ENCODE measurements at places on chromosomes 7 and 10.

- DNase-seq, result no peak
Observed at GRCh38 chr10:30248728-30249127, 100.3 kb downstream of the MTPAP start.

- DNase-seq, result peak; percentile 25
Observed at GRCh38 chr10:32795598-32796183, 162.3 kb downstream of the ITGB1 start.

DNA sequence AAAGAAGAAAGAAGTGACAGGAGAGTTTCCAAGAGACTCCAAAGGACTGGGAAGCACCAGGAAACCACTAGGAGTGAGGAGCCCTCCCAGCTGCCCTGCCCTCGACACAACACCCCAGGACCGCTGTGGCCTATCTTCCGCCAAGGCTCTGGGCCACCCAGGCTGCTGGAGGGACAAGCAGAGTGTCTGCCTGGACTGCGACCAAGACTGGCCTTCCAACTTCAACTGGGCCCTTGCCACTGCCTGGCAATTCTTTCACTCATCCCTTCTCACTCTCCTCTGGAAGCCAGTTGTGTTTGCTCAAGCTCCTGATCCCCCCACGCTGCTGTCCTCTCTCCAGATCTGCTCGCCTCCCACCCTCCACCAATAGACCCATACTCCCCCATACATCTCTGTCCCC lies 10.2 kb downstream of the KIAA1549 start:
- DNase-seq, result no peak

DNA sequence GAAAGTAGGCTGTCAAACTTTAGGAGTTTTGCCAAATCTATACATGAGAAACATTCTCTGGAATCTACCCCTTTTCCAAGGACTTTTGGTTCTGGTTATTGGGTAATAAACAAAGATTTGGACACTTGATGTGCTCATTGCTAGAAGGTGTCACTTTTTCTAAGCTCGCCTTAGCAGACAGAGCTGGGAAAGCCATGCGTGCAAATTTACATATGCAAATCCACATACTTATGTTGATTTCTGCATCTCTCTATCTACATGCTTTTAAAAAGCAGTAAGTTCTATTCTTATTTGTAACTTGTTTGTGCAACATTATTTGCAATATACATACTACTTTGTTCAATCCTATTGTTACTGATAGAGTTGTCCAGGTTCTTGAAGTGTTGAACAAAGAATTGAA lies 22.5 kb upstream of the GIMAP6 start:
- DNase-seq, result no peak

DNA sequence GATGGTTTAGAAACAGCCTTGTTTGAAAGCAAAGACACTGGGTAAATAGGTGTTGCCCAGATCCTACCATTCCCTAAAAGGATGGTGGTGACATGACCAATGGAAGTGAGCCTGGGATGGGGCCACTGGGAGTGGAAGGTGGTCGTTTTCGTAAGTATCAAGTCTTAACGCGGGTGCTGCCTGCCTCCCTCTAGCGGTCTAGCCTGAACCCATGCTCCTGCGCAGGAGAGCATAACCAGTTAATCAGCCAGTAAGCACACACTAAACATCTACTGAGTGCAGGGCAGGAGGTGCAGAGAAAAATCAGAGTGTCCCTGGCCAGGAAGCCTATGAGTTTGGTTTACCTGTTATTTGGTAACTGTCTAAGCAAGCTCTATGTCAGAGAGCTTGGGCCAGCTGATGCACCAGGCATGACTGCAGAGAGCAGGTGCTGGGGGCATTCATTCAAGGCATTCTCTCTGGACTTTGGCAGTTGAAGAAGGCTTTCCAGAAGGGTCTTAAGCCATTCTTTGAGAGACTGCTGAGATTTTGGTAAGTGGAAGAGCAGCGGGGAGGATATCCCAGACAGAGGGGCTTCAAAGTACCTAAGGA lies 930 bp downstream of the GARIN1A start:
- DNase-seq, result no peak

DNA sequence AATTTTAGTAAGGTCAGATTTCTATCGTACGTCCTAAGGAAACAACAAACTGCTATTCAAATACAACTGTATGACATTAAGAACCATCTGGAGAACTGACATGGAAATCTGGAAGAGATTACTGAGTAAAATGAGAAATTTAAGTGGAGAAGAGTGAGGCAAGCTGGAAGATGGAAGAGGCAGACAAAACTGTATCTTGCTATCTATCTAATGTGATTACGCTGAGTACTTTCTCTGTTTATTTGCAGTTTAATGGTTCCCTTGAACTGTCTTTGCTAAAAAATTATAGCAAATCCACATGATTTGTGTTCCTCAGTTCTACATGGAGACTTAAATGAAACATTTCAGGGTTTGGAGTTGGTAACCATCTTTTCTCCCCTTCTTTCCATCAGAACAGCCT lies 927.1 kb upstream of the MBL2 start:
- DNase-seq, result no peak

DNA sequence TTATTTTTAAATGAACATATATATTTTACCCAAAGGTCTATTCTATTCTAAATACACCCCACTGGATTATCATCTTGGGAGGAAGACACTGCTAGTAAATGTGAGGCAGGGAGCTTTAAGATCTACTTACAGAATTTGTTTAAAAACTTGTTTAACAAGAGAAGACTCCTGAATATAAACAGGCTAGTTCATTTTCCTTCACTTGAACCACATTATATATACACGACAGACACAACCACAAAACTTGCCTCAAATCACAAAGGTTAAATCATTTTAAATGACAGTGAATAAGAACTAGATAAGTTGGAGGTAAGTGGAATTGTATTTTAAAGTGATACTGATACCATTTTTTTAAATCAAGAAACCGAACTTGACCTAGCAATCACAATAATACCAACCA lies 109.2 kb downstream of the ATE1 start:
- no peak for DNase-seq

- no peak for DNase-seq
Observed at GRCh38 chr10:125820701-125821100, 2.4 kb downstream of the UROS start.

DNA sequence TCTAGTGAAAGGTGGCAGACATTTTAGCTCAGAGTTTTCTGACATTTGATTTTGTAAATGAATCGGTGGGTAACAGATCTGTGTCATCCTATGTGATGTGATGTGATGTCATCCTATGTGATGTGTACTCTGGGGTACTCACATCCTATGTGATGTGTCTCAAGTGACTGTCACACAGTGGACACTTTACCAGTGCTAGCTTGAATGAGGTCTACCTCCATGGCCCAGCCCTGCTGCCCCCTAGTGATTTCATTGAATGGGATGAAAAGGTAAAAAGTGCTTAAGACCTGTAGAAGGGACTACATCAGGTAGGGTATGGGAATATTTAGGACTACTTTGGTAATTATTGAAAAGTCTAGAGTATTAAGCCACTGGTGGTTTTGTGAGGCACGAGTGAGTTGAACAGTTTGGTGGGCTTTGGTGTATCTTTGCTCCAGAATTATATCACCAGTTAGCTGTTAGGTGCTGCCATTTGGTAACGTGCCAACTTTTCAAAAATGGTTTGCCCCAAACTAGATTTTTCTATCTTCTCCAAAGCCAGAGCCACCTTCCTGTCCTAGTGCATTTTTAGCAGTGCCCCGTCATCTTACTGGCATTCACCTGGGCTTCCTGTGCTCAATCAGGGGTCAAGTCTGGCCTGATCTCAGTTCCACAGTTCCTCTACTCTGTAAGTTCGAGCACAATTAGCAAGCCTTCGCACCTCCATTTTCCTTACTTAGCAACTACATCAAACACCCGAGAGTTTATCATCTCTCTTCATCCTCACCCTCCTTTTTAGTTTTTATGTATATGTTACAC lies 9.7 kb downstream of the EIF4H start:
- no peak for DNase-seq

DNA sequence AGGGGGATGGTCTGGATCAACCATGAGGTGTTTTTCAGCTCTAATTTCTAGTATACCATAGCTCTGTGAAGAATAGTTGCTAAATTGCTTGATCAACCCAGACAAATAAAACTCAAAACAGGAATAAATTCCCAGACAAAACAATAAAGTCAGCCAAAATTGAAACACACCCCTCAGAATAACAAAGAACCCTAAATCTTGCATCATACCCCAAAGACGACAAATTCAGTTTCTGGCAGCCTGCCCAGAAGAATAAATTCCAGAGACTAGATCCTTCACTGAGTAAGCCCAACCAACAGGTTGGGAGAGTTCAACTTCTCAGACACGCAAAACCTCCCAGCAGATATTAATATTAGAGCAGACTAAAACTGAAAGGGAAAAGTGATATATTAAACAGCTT lies 11.2 kb upstream of the SEM1 start:
- DNase-seq, result no peak

- no peak for DNase-seq
Observed at GRCh38 chr7:132207211-132207610, 369.1 kb downstream of the PLXNA4 start.

- DNase-seq, result no peak
Observed at GRCh38 chr7:15292138-15292537, 269.7 kb downstream of the AGMO start.

DNA sequence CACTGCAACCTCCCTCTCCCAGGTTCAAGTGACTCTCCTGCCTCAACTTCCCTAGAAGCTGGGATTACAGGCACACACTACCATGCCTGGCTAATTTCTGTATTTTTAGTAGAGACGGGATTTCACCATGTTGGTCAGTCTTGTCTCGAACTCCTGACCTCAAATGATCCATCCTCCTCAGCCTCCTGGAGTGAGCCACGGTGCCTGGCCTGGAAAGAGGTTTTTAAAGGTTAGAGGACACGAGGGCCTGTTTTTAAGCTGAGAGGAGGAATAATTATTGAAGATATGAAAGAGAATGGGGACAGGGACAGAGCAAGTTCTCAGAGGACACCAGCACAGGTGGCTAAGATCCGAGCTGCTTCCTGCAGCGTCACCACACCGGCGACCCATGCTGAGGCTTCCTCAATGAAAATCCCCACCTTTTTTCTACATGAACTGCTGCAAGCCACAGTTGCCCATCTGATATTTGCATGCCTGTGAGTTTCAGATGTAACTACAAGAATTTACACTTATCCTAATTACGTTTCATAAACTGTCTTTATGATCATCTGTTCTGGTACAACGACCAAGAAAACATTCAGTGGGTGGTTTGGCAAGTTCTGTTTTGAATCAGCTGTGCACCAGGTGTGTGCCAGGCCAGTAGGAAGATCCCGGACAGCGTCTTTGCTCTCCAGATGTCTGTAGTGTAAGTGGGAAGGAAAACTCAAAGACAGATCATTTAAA lies 76.0 kb downstream of the HIP1 start:
- no peak for DNase-seq

DNA sequence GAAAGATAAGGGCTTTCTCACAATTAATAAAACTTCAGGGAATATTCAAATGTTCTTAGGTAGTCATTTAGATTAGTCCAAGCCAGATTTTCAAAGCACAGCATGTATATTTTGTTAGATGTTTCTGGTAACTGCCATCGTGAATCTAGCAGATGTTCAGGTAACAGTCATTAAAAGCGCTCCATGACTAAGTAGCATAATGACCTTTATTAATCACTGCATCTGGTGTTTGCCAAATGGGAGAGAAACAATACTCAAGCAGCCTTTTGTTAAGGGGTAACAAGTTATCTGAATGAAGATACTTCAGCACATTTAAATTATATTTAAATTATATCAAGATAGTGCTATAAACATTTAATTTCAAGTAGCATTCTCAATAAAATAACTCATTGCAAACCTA lies 47.5 kb downstream of the USP6NL start:
- DNase-seq, result no peak

DNA sequence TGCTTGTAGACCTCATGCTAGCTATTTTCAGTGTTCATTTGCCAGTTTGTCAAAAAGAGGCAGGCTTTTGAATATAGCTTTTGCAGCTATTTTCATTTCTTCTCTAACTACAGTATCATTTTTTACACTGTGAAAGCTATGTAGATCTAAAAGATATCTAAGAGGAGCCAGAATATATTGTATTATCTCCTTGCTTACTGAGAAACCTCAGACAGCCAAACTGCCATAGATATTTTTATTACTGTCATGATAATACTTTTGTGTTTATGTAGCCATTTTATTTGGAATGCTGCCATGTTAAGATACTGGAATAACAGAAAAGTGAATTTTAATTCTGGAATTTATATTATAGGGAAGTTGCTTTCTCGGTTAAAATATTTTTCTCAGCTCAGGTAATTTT lies 37.2 kb downstream of the ANKIB1 start:
- DNase-seq, result no peak

DNA sequence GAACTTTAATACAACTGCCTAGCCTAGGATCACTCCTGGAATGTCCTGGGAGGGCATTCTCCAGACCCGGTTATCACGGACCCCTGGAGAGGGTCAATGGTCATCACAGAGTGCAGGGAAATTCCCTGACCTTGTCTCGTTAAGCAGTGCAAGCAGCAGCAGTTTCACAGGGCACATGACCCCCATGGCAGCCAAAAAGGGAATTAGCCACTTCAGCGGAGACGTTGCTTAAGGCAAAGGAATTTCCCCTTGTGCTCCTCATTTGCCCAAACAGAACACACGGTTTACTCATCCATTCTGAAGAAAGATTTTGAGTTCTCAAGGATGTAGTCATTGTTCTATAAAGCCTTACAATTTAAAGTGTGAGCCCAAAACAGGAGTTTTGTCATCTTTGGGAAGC lies 260.3 kb downstream of the SNX13 start:
- peak; percentile 65 for DNase-seq

- DNase-seq, result no peak
Observed at GRCh38 chr10:1559311-1559710, 178.0 kb downstream of the ADARB2 start.

GRCh38 chr7:126667742-126668366 lies 584.9 kb downstream of the GRM8 start:
- DNase-seq, result peak; percentile 7

DNA sequence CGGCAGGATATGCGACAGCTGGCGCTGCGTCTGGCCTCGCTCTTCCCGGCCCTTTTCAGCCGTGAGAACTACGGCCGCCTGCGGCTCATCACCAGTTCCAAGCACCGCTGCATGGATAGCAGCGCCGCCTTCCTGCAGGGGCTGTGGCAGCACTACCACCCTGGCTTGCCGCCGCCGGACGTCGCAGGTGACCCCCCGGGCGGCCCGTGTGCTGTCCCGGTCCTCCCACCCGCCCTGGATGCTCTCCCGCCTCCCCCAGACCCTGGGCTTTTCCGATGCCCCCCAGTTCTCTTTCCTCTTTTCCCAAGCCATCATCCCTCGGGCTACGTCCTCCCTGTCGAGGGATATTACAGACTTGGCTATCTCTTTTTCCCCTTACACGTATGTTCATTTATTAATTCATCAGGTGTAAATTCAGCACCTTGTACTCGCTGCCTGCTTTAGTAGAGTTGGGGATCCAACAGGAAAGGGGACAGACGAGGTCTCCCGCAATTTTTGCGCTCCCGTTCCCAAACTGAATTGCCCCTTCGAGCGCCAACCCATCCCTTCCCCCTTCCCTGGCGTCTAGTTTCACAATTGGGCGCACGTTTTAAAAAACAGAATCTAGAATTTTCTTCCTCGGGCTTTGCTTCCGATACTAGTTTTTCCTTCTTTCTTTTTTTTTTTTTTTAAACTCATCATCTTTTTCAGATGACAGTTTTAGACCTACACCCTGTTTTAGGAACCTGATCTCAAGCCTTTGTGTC lies 846 bp downstream of the MINPP1 start:
- DNase-seq, result peak; percentile 51

- DNase-seq, result no peak
Observed at GRCh38 chr7:137791930-137792329, 54.8 kb downstream of the DGKI start.

Measured in HT1080 (cell line).